ENCODE measurements at places on chromosomes 13 and 19.

- no peak for DNase-seq
Observed at GRCh38 chr19:41373993-41374392, 2.3 kb upstream of the TMEM91 start.

DNA sequence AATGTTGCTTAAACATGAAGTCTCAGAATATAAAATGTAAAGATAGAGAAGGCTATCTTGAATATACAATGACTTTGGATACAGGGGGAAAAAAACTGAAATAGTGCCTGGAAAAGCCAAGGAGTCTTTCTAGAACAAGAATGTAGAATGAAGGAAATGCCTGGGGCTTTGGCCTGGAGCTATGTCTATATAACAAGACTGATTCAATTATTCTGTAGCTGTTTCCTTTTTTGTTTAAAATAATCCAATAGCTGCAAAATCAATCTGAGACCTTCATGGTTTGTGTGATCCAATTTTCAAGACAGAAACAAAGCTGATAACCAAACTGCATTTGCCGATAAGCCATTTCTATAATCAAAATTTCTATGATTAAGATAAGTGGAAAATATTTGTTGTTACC lies 530.9 kb upstream of the NBEA start:
- no peak for DNase-seq

GRCh38 chr19:44744871-44745332 lies 3.6 kb upstream of the BCL3 start:
- no peak for DNase-seq

- DNase-seq, result no peak
Observed at GRCh38 chr13:89923736-89924135, 1423.8 kb upstream of the MIR17HG start.

DNA sequence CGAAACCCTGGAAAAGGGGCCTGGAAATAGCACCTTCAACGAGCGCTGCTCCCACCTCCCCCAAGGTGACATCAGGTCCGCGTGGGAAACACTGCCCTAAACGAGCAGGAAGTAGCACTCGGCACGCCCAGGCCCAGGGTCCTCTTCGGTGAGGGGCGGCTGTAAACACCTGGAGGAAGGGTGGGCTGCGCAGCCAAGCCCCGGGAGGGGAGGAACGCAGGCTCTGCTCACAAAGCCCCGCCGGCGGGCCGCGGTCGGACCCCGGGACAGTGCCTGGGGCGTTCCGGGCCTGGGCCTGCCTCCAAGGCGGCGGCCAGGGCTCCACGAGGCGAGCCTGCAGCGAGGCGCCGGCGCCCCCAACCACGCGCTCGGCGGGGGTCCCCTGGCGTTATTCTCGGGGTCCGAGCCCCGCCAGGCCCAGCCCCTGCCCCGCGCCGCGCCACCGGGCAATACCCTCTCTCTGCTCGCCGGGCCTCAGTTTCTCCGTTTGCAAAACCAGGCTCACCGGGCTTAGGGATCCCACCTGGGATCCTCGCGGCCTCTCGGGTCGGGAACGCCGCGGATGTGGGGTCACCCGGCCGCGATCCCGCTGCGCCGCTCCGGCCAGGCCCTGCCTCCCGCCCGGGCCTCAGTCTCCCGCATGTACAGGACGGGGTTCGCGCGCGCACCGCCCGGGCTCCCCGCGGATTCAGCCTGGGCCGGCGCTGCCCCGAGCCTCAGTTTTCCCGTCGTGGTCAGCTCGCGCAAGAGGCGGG lies 630 bp downstream of the RNF126 start:
- DNase-seq, result peak; percentile 87

DNA sequence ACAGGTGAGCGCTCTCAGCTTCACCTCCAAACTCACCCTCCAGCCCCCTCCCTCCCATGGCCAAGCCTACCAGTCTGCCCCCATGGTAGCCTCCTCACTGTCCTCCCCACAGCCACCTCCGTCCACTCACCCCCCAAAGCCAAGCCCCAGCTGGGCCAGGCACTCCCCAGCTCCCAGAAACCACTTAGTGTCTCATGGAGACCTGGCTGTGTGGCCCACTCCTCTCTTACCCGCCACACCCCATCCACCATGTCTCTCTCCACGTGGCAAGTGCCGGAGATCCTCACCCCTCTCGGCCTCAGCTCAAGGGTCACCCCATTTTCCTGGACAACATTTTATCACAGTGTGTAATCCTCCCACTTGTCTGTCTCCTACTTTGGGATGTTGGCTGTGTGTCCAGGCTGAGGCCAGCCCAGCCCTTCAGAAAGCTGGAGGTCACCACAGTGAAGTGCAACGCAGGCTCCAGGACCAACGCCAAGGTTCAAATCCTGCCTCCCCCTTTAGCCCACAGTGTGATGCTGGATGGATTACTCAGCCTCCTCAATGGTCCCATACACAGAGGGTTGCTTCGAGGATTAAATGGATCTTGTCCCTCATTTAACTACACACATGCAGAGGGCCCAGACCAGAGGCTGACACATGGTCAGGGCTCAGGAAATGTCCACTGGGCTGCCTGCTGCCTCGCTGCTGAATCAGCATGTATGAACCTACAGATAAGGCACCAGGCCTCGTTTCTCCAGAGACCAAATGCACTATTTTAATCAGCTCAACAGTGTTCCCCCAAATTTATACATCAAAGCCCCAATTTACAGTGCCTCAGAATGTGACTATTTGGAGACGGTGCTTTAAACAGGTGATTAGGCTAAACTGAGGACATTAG lies 71.3 kb downstream of the CEBPG start:
- DNase-seq, result no peak

GRCh38 chr19:45640849-45641273 lies 1.7 kb upstream of the EML2 start:
- DNase-seq, result peak; percentile 78

- DNase-seq, result no peak
Observed at GRCh38 chr13:51978796-51979556, 32.3 kb downstream of the ATP7B start.

DNA sequence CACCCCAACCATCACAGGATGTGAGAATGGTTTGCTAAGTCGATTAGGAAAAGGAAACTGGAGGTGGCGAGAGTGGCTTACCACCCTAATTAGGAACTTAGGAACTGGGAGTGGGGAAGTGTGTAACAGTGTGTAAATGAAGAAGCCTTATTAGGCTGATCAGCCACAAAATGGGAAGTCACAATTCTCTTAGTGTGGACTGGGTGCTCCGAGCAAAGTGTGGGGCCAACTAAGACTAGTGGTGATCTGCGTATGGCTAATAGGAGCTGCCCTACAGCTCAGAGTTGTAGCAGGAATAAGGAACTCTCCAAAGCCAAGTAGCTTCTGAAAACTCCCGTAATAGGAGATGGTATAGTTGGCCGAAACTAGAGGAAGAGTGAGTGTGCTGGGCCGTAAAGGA lies 7.6 kb downstream of the SIGLEC11 start:
- DNase-seq, result no peak

DNA sequence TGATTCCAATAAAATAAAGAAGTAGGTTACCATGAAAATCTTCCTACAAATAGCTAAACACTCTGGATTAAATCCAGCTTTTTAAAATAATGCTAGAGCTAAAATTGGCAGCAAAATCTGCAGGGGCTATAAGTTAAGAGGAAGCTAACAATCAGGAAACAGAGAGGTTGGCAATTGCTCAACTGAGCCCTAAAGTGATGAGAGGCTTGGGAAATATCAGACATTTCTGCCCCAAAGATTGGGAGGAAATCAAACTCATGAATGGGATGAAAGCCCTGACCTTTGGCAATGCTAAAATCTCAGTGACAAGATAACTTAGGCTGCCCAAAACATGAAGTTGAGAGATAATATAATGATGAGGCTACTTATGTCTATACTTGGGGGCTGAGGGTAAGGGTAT lies 1437.9 kb downstream of the EFNB2 start:
- no peak for DNase-seq

Measured in H7 (cell line).